ENCODE measurements at places on chromosomes 16 and 17.

GRCh38 chr17:75707079-75707571 is 14.1 kb upstream of the ITGB4 start:
- DNase-seq: no peak

GRCh38 chr16:53404959-53405358 is 29.3 kb upstream of the RBL2 start:
- DNase-seq: no peak

DNA sequence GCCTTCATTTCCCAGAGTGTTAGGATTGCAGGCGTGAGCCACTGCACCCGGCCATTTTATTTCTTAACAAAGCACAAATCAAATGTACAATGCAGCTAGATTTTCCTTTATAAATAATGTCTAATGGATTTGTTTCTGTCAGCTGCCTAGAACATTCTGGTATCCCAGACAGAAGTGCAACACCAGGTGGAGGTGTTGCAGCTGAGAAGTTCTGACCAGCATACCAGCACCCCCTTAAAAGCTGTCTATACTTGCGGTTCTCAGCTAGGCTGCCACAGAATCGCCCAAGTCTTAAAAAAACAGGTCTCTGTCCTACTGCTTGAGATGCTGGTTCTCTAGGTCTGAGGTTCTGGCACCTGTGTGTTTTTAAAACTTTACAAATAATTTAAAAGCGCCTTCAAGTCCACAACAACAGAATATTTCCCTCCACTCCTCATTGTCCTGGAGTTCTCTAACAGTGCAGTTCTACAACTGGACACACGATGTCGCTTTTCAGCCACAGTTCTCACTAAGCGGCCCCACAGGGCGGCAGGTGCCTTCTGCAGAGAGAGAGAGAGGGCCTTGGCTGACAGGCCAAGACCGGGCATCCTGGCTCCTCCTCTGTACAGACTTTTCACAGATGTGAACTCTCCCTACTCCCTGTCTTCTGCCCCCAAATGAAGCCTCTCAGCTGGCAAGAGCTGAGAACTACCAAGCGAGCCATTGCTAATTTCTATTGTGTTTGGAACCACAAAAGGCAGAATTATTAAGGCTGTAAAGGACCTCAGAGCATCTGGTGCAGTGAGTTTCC is 32.6 kb upstream of the MEOX1 start:
- DNase-seq: no peak

DNA sequence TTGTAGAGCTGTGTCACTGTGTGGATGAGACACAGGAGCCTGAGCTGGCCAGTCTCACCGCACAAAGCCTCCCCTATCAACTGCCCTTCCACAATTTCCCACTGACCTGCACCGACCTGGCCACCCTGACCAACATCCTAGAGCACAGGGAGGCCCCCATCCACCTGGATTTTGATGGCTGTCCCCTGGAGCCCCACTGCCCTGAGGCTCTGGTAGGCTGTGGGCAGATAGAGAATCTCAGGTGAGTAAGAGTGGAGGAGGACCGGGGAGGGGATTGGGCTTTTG is 37.4 kb downstream of the NLRC5 start:
- DNase-seq: no peak

DNA sequence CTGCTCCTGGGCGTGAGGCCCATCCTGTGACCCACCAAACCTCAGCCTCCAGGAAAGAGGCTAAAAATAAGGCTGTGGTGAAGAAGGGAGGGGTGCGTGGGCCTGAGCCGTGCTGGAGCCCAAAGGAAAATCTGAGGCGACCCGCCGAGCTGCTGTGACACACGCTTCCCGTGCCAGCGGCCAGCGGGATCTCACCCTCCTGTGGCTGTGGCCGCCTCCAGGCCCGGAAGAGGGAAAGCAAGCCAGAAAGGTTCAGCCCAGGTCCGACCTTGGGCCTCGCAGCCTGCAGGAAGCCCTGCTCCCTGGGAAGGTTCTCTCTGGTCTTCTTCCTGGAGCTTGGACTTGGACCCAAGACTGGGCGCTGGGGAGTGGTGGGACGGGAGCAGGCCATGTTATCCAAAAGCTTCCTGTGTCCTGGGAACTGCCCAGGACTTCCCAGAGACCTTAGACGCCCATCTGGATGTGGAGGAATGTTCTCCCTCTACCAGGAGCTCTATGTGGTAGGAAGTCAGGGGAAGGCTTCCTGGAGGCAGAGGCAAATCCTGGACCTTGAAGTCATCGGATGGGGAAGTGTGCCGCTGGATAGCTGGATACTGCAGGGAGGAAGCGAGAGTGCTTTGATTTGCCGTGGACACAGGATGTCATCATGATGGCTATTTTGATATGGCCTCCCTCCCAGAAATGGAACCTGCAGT is 11.4 kb downstream of the SPNS2 start:
- no peak for DNase-seq

GRCh38 chr16:26643519-26643918 is 423.2 kb upstream of the C16orf82 start:
- no peak for DNase-seq

GRCh38 chr16:8583732-8584131 is 6.6 kb downstream of the TMEM114 start:
- no peak for DNase-seq

GRCh38 chr17:8146381-8147140 is 5.6 kb downstream of the PER1 start:
- DNase-seq: no peak

DNA sequence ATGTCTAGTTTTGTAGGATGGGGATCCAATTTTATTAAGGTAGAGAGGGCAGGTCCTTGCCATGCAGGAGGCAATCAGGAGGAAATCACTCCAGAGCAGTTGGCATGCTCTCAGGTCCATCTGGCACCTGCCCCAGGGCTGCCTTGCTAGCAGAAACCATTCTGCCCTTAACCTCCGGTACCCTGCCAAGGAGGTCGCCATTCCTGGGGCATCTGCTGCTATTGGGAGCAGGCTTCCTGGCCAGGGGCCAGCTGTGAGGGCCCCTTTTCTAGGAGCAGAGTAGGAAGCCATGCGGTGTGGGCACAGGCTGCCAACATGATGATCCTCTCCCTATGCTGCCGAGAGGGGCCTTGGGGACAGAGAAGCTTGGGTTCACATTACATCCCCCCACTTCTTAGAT is 47.6 kb upstream of the MGAT5B start:
- DNase-seq: no peak

Data from nucleus accumbens (tissue), 56 donors.